AG04450 (cell line): ENCODE measurements at places on chromosomes 11 and 22.

DNA sequence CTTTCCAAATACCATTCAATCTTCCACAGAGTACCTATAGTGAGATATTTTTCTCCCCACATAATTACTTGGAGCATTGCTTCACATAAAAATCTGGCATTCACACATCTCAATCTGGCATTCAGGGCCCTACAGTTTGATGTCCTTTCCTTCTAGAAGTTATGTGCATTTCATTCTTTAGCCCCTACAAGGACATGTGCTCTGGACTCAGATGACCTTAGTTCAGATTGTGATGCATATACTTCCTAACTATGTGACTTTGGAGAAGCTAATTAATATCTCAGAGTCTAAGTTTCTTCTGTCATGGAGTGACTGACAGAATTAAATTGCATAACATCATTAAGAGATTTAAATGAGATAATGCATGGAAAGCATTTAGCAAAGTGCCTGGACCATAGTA, 25.9 kb upstream of the PRSS23 start:
- DNase-seq, result no peak

DNA sequence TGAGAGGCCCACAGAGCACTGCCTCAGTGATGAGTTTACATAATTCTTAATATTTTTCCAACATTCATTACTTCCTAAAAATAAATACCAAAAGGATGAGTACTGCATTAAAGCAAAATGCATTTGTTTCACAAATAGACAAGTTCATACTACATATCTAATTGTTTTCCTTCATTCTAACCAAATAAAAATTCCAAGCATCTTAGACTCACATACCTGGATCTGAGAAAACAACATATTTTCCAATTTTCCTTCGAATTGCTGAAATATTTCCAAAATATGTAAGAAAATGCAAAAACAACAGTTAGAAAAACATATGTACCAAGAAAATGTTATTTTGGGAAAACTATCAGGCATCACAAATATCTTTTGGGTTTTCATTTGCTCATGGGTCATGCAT, 127.9 kb upstream of the CEP126 start:
- no peak for DNase-seq

GRCh38 chr11:107102692-107103477, 84.6 kb upstream of the GUCY1A2 start:
- no peak for DNase-seq

- peak; percentile 21 for DNase-seq
Measured at GRCh38 chr11:122267602-122268001, 151.6 kb upstream of the BLID start.

- peak; percentile 93 for DNase-seq
Measured at GRCh38 chr11:67033661-67034166, 10.8 kb downstream of the SYT12 start.

- DNase-seq, result no peak
Measured at GRCh38 chr22:48569476-48570233, 1258.0 kb downstream of the BRD1 start.

DNA sequence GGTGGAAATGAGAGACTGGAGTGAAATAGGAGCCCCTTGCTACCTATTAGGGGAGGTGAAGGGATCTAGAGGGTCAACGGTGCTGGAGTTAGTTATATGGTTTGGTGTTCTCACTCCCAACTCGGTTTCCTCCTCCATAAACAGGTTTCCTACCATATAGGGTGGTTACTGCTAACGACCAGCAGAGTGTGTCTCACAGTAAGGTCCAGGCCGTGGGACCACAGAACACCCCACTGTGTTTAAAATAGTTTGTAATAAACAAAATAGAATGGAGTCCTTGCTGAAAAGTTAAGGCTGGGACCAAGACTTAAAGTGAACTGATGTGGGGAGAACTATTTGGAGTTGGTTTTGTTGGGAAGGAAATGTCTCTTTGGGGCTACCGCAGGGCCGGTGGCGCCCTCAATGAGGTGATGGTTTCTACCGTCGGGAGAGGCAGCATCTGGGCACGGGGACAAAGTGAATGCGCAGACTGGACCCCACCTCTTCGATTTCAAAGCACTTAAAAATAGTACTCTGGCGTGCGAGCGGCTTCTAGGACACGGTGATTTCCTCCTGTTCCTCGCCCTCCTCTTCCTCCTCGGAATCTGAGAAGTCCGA, 4.5 kb downstream of the DBX1 start:
- DNase-seq, result no peak

DNA sequence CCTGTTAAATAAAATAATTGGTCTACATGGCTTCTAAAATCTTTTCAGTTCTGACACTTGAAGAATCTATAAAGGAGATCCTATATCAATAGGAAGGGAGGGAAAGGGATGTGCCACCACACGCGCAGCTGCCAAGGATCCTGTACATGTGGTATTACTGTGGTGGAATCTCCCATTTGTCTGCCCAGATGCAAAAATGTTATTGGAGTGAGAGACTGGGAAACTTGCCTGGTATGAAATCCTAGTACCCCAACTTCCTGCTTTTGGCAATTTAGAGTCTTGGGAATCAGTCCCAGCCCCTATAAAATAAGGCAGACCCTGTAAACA, 81.9 kb upstream of the PICALM start:
- no peak for DNase-seq

- DNase-seq, result no peak
Measured at GRCh38 chr22:37409459-37410050, 17.7 kb downstream of the ELFN2 start.

GRCh38 chr22:24576778-24577177, 16.1 kb downstream of the LRRC75B start:
- no peak for DNase-seq

DNA sequence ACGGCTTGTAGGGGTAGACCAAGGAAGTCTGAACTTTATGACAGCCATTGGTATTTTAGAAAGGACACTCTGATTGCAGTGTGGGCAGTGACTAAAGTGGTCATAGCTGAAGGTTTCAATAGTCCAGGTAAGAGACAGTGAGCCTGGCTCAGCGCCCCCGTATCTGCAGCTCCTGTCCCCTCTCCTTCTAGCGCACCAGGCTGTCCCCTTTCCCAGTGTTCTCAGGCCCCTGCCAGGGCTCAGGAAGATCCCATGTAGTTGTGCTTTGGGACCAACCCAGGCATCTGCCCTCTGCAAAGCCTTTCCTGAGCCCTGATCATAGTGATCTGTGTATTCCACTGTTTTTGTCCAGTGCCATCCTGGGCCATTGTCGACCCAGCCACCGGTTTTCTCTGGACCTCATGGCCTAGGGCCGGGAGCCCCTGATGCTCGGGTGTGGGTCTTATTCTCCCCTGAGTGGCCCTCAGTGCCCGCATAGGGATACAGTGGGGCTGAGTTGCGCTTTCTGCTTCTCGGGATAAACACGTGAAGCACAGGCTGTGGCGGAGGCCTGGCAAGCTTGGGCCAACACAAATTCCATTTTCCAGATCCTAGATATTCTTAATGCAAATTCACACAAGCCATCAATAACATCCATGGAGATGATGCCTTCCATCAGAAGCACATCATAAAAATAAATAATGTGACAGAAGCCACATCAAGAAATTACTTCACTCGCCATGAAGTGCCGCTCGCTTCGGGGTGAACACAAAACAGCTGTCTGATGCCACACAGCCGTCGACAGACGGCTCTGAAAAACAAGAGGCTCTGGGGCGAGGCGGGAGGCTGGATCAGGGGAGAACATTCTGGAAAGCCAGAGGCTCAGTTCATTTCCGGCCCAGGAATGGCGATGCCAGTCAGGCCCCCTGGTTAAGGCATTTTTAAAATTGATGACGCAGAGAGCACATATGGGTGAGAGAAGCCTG, 805.0 kb downstream of the TBC1D22A start:
- DNase-seq, result no peak

DNA sequence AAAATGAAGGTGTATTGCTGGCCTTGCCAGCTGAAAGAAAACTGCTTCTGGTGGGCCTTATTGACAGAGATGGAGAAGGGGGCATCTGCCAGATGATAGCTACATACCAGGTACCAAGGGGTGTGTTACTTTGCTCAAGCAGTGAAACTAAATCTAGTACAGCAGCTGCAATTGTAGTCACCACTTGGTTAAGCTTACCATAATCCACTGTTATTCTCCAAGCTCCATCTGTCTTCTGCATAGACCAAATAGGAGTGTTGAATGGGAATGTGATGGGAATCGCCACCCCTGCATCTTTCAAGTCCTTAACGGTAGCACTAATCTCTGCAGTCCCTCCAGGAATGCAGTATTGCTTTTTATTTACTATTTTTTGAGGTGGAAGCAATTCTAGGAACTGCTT, 45.8 kb upstream of the LIN7C start:
- no peak for DNase-seq

DNA sequence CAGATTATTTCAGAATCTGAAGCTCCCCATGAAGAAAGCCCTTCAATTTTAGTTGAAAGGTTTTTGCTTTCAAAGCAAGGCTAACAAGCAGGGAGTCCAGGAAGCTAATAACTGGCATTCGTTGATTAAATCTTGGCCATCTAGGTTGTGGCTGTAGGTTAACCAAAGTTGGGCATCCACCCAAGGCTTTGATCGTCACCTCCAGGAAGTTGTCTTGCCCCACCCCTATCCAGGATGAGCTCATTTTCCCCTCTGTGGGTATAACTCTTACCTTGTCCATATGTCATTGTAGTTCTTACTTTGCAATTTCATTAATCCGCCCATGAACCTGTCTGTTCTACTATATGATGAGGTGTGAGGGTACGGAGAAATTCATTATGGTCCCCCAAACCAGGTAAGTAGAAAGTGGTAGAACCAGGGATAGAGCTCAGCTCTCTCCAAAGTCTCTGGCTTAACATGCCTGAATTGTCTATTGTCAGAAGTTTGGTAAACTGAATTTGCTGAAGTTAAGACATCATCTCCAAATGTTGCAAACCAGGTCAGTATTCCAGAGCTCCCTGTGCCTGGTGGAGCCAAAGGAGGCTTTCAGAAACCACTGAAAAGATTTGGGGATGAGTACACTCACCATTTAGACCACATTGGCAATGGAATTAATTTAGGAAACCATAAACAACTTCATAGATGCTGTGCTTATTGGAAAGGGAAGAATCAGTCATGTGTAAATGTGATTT, 97.1 kb downstream of the CD44 start:
- DNase-seq, result no peak

- no peak for DNase-seq
Measured at GRCh38 chr11:15490535-15490934, 375.8 kb downstream of the INSC start.

- DNase-seq, result no peak
Measured at GRCh38 chr11:2574553-2575535, 125.0 kb downstream of the KCNQ1OT1 start.

- DNase-seq, result no peak
Measured at GRCh38 chr11:74534216-74534945, 40.9 kb upstream of the LIPT2 start.

DNA sequence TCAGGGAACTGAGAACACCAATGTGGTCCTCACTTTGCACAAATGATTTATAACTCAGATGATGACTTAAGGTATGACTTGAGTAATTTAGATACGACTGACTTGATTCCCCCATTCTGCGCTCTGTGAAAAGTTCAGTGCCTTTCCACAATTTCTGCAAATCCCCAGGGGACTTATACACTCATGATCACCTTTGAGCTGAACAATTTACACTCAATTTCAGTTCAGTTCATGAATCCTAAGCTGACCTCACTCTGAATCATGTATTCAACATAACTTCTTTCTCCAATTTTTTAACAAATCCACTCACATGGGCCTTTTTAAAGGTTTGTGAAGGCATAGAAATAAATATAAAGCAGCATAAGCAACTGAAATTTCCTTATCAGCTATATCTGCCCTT, 274.2 kb downstream of the FAM76B start:
- no peak for DNase-seq

GRCh38 chr11:91970624-91971023, 254.0 kb upstream of the FAT3 start:
- DNase-seq, result no peak

DNA sequence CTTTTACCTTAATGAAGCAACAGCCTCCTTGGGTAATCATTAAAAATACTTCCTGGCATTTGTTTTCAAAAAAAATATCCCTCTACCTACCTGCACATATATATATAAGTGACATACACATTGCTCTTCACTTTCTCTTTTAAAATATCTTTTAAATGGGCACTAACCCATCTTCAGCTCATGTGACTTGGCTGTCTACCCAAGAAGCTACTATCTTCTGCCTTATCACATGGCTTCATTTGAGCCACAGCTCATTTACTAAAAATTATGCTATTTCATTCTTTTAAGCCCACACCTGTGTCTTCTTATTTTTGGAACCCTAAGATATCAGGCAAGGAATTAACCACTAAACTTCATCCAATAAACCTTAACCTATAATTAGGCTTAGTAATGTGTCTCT, 37.0 kb upstream of the SOX6 start:
- DNase-seq, result no peak

DNA sequence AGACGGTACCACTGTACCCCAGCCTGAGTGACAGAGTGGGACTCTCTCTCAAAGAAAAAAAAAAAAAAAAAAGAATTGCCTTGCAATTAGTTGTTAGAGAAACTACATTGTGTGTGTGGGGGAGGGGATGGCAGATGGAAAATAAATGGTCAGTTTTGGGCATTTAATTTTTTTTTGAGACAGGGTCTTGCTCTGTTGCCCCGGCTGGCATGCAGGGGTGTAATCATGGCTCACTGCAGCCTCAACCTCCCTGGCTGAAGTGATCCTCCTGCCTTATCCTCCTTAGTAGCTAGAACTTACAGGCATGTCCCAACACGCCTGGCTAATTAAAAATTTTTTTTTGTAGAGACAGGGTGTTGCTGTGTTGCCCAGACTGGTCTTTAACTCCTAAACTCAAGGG, 36.4 kb downstream of the WEE1 start:
- DNase-seq, result no peak

DNA sequence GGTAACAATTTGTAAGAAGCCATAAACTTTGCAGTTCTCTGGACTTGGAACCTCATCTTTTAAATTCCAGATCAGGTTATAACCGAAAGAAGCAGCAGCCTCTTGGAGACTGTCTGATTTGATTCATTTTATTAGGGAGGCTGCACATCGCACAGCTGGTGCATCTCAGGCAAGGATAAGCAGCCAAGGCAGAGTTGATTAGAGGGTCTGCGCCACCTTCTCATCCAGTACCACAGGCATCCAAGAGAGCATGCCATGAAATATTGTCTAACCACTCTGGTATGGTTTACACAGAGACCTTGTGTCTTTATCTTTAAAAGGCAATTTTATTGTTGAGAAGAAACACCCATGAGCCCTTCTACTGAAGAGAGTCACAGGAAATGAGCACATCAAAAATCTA, 16.2 kb upstream of the CWF19L2 start:
- DNase-seq, result peak; percentile 11

GRCh38 chr11:27129686-27130085, 89.1 kb downstream of the BBOX1 start:
- DNase-seq, result no peak
